Aorta (tissue), 5 donors: ENCODE measurements at places on chromosomes 5 and 9. TPM values are rescaled to one million over a fixed set of nuclear protein-coding genes. Genes with fewer than 3 reads are reported as not detected.

Gene GABRP
- total RNA-seq, result 0.72 TPM

Gene SPATA6L
- 6.7 TPM for total RNA-seq

Gene CATSPER3
- total RNA-seq, result 0.63 TPM

Gene ARHGEF28
- total RNA-seq, result 18.0 TPM

Gene TRAF1
- total RNA-seq, result 25.7 TPM

DNA sequence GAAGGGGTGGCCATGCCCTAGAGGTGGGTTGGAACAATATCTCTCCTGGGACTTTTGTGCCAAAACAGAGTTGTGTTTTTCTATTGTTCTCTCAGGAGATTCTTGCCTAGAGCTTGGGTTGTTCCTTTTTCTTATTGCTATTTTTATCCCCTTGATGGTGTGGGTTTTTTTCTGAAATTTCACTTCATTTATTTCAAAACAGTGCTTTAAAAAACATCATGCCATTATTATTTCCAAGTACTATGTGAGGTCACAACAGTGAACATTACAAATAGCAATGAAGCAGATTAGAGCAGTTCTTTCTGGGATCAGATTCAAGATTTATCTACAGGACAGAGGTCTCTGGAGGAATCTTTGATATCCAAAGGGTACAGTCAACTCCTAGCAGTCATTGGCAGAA, 76.6 kb downstream of the ACTBL2 start:
- DNase-seq, result no peak

DNA sequence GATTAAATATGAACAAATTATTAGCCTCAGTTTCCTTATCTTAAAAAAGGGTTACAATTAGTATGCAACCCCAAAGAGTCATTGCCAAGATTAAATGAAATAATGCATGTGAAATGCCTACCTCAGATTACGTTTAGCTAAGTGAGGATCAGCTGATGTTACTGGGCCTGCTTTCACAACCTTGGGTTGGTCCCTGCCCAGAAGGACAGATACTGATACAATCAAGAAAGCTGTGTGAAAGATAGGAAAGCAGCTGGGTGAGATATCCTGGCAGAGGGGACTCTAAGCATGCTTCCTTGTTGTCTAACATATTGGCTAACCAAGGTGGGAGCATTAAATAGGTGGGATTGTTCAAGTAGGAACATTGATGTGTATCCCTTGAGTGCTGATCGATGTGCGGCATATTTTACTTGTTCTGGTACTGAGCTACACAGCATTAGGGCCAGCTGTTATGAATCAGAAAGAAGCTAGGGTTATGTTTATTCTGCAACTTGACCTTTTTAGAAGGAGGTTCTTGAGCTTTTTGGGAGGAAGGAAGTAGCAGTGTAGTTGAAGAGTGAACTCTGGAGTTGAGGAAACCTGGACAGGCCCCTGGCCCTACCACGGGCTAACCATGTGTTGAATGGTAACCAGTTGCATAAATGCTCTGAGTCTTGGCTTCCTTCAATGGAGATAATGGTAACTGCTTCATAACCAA, 28.9 kb downstream of the SNX24 start:
- DNase-seq, result no peak

- DNase-seq, result no peak
Measured at GRCh38 chr5:149421372-149421685, 42.2 kb upstream of the IL17B start.

DNA sequence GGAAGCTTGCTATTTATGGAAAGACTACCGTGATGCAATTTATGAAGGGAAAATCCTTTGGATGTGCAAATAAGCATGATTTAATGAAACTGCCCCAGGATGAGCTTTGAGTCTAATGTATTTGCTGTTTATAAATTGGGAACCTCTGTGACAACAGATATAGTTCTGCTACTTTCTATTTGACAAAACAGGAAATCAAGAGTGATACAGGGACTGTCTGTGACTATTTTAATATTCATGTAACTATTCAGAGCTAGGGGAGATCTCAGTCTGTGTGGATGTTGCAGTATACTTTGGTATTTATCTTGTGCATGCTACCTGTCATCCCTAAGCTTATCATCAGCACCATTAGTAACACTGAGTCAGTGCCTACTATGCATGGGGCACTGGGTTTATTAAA, 132.1 kb downstream of the PDZD2 start:
- no peak for DNase-seq

- DNase-seq, result peak; percentile 65
Measured at GRCh38 chr5:177071666-177072385, 14.9 kb upstream of the FGFR4 start.

DNA sequence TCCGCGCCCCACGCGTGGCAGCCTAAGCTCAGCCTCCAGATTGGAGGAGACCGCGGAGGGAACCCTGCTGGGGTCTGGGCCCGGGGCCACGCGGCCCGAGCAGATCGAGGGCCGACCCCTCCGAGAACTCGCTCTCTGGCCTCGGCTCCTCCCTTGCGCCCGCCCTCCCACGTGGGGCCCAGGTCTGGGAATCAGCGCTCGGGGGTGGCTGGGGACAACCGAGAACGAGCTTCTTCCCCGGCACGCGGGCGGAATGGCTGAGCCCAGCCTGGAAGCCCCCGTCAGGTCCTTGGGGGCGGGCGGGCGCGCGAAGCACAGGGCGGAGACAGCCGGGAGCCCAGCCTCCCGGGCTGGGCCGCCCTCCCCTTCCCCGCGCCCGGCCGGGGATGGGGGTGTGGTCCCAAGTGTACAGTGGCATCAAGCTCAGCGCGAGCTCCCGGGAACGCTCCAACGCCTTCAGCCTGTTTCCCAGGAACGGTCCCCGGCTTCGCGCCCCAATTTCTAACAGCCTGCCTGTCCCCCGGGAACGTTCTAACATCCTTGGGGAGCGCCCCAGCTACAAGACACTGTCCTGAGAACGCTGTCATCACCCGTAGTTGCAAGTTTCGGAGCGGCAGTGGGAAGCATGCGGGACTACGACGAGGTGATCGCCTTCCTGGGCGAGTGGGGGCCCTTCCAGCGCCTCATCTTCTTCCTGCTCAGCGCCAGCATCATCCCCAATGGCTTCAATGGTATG, at the start of gene SLC22A4:
TSS of gene SLC22A4 (plus strand) at position 403 of the 736 bp plus-strand sequence. CDS start at position 626, 223 bp downstream.
- DNase-seq, result peak; percentile 96

DNA sequence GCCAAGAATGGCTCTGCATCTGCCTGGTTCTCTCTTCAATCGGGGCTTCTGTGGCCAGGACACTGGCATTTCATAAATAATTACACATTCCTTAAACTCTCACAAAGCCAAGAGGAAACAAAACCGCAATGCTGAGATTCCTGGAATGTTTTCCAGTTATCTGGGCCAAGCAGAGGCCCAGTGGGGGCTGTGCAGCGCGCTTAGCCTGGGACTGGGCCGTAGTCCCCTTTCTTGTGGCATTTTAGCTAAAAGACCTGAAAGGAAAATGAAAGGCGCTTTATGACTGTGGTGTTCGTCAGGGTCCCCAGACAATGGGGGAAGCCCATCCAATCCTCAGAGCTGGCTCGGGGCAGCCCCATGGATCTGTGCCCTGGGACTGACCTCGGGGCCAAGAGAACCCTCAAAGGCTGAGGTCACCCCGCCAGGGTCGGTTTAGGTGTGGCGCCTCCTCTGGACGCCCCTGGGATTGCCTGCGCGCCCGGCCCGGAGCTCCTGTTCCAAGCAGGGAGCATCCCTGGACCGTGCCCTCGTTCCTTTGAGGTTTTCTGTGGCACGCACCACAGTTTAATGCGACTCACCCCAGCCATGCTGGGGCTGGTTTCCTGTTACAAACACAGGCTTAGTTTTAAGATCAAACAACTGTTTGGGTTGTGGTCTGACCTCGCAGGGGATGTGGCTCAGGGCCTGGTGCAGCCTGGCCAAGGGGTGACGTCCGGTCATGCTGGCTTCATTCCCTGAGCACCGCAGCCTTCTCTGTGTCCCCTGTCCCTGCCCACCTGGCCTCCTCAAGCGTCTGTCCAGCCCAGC, 51.5 kb upstream of the NKD2 start:
- no peak for DNase-seq

- no peak for DNase-seq
Measured at GRCh38 chr5:151270599-151270998, 17.6 kb downstream of the GM2A start.

- no peak for DNase-seq
Measured at GRCh38 chr5:15074651-15075050, 203.1 kb upstream of the ANKH start.

DNA sequence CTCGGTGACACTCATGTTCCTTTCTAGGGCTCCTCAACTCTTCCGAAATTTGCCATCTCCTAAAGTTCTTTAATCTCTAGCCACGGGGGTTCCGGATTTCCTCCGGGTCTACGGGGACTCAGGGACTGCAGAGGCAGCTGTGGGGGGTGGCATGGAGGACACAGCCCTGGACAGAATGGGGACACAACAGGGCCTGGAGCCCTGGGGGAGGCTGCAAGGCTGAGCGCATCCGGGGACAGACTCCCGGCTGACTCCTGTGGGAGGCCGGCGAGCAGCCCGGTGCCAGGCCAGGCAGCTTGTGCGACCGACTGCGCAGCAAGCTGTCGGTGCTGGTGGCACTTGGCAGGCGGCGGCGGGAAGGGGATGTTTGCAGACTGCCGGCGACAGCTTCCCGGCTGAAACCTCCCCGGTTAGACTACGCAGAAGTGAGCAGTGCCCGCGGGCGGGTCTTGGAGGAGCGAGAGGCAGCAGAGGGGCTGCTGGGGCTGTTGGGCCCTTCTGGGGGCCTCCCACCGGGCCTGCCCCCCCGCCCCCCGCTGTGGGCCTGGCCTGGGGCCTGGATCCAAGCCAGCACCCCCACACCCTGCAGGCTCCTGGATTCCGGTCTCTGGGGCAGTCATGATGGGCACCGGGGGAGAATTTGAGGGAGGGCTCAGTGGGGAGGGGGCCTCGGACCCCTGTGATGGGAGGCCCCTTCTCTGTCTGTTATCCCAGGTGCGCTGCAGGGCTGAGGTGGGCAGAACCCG, 28.7 kb upstream of the UBAC1 start:
- DNase-seq, result peak; percentile 66

DNA sequence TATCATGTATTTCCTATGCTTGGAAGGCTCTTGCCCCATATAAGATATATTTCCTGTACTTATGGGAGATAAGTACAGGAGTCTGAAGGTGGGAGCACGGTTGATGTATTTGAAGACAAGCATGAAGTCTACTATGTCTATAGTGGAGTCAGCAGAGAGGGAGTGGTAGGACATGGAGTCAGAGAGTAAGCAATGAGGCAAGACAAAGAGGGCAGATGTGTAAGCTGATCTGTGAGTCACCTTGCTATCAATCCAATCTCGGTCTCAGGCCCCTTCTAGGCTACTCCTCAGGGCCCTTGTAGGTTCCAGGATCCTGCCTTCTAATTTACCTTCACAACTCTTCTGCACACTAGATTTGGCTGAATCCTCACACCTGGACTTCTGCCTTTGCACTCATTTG, 105.5 kb downstream of the MACIR start:
- DNase-seq, result no peak

GRCh38 chr5:109767184-109767995, 77.7 kb downstream of the MAN2A1 start:
- DNase-seq, result no peak

DNA sequence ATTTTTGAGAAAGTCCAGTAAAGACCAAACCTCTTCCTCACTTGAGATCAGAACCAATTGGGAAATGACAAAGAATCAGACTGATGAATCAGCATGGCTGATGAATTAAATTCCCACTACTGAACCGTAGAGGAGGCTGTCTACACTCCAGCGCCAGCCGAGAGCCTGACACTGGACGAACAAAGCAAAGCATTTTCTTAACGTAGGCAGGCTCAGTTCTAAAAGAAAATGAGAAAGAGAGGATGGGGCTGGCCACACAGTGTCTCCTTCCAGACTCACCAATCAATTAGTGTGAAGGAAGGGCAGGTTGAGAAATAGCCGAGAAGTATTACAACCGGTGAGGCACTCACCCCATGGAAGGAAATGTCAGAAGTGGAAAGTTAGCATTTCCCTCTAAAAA, 49.4 kb downstream of the ITGA1 start:
- DNase-seq, result no peak

DNA sequence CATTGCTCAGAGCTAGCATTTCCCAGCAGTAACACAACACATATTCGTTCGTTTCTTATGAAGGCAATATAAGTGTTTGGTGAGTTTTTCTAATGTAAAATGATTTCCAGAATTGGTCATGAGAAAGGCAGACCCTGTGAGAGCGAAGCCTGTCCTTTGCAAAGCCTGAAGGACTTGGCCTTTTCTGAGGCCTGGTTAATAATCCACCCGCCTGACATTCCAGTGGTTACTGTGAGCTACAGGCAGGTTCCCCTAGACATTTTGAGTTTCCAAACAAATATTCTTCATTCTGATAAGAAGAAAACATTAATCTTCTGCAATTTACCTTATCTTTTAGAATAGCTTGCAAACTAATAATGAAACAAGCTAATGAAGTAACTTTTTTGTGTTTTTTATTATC, 38.0 kb downstream of the ADAMTS16 start:
- no peak for DNase-seq

- no peak for DNase-seq
Measured at GRCh38 chr5:55923177-55923771, 71.5 kb downstream of the IL6ST start.
